CD4-positive, alpha-beta T cell treated with Interleukin-4 for 1 hour (primary cell): ENCODE measurements at places on chromosomes 16 and 17.

DNA sequence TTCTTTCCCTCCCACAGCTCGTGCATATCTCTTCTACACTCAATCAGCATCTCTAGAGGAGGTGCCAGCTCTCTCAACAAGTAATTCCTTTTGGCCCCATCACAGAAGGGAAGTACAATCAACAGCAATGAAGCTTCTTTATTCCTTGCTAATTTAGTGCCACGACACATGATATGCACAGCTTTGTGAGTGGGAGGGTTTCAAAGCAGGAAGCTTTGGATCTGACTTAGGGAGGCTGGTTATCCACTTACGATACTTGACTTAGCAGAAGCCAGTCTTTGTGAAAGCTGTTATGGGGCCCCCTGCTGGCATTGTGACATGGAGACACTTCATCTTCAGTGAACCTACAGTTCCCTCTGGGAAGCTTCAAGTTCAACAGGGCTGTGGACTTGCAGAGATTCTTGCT is 81.0 kb downstream of the TMEM100 start:
- peak; percentile 12 for DNase-seq

DNA sequence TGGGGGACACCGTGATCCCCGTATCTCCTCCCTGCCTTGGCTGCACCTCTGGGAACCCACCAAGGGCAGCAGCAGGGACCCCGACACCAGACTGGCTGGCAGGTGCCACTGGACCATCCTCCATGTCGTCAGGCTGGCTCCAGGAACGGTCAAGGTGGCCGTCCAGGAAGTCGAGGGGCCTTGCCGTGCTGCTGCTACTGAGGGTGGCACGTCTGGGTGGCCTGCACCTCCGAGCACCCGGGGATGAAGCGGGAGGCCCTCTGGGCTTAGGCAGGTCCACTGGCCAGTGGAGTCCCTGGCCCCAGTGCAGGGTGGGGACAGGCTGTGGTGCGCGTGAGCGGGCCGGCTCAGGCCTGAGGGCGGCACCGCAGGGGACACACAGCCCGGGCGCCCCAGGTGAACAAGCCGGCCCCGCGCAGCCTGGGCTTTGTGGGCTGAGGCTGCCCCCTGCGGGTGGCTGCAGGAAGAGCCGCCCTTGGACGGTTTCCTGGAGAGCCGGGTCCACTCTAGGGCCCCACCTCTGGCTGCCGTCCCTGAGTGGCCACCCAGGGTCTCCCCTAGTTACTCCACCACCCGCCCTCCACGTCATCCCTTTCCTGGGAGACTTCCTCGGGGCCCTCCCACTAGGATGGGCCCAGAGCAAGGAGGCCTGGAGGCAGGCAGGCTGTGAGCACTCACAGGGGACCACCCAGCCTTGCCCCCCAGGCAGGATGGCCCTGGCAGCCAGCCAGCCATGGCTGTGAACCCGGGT is 42.8 kb upstream of the ZC3H18 start:
- peak; percentile 64 for DNase-seq

DNA sequence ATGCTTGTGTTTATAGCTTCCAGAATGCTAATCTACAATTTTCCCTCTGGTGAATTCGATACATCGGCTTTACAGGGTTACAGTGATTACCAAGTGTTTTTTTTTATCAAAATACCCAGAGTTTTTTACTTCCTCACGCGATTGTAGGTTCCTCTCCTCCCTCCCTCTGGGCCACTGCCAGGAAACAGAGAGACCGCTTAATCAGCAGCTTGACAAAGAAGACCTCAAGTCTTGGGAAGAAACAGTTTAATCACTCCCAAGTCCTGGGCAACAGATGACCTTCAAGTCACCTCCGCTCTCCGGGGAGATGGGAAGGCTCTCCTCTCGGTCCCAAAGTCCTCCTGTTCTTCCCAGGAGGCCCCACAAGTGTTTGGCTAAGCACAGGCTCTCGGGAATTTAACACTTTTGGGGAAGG is 23.5 kb downstream of the SMTNL2 start:
- no peak for DNase-seq

DNA sequence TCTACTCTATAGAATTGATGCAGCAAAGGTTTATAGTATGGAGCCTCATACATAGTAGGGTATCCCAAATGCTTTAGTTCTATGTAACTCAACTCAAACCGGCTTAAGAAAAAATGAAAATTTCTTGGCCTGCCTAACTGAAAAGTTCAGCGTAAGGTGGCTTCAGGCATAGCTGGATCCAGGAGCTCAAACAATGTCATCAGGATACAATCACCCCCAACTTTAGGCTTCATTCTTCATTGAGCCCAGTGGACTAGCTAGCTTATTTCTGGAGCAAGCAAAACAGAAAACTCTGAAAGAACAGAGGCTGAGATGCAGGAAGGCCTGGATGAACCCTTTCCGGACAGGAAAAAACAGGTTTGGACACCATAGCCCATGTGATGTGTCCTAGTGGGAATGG is 147.5 kb upstream of the HS3ST4 start:
- no peak for DNase-seq

- DNase-seq = peak; percentile 55
Observed at GRCh38 chr16:84062734-84063640, 20.4 kb upstream of the SLC38A8 start.
